ENCODE measurements at places on chromosomes 11 and 22.

GRCh38 chr11:84241343-84242131, 955.4 kb upstream of the CCDC90B start:
- no peak for DNase-seq

GRCh38 chr11:3879967-3880542, 24.6 kb downstream of the STIM1 start:
- DNase-seq = peak; percentile 38

- no peak for DNase-seq
Measured at GRCh38 chr11:68337399-68337835, 25.0 kb downstream of the LRP5 start.

DNA sequence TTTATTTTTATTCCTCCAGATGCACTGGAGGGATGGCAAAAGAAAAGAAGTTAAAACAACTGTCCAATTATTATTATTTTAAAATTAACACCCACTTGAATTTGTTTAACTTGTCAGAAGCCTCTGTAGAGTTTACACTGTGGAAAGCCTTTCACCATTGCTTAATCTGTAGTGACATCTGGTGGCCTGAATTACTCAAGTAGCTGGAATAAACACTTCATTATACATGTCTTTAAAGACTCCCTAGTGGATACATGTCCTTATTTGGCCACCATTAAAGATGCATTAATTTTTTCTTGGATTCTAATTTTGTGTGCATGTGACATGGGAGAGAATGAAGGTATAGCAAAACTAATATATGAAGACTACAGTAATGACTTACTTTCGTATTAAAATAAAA, 1496.5 kb downstream of the FAM181B start:
- peak; percentile 23 for DNase-seq

DNA sequence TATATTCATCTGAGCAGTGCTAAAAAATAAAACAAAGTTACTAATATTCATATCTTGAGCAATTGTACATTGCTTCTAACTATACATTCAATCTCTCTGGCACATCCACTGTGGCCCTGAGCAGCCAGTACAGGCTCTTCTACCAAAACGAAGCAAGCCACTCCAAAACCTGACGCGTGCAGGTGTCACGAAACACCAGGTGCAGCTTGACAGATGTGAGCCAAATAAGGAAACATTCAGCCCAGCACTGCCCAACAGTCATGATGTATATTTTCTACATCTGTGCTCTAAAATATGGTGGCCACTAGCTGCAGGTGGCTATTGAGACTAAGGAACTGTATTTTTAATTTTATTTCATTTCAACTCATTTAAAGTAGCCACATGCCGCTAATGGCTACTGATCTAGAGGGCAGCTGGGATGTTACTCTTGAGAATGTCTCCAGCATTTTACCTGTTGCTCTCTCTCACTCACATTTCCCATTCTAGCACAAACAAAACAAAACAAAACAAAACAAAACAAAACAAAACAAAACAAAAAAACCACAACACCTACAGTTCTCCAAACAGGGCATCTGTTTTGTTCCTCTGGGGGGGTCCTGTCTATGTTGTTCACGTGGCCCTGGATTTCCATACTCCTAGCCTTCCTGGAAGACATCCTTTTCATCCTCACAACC, 77.7 kb downstream of the LARGE1 start:
- no peak for DNase-seq

GRCh38 chr11:91688672-91689071, 535.9 kb upstream of the FAT3 start:
- DNase-seq = no peak

GRCh38 chr11:32154275-32154674, 63.4 kb downstream of the RCN1 start:
- no peak for DNase-seq

GRCh38 chr11:34234086-34234740, 123.6 kb downstream of the ABTB2 start:
- peak; percentile 87 for DNase-seq

GRCh38 chr11:3905080-3905953, 49.9 kb downstream of the STIM1 start:
- peak; percentile 99 for DNase-seq

- DNase-seq = no peak
Measured at GRCh38 chr11:76005756-76006155, 190.7 kb downstream of the UVRAG start.

DNA sequence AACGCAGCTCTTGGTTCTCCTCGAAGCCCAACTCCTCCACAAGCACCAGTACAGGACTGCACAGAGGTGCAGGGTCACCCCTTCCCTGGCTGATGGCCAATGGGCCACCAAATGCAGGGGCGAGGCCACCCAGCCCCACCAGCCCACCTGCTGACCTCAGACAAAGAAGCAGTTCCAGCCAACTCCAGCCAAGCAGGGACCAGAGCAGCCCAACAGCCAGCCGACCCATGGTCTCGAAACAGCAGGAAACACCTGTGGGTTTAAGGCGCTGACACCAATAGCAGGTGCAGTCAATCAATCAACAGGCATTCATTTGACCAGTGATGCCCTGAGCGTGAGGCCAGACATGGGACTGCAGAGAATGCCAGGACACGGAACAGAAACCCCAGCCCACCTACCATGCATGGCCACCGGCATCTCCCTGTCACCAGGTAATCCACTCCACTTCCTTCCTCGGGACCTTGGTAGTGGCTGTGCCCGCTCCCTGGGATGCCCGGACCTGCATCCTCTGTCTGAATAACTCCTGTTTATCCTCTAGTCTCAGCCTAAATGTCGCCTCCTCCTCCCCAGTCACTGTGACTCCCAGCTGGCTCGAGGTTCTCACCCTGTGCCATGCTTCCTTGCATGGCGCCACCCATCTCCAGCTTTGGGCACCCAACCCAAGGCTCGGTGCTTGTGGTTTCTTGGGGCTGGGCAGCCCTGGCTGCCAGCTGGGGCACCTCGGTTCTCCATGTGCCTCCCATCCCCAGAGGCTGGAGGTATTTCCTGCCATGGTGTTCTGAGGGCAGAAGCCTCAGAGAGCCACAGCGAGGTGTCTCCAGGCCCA, 1475.4 kb downstream of the BRD1 start:
- no peak for DNase-seq

- DNase-seq = no peak
Measured at GRCh38 chr11:104565583-104565961, 332.7 kb downstream of the CASP12 start.

DNA sequence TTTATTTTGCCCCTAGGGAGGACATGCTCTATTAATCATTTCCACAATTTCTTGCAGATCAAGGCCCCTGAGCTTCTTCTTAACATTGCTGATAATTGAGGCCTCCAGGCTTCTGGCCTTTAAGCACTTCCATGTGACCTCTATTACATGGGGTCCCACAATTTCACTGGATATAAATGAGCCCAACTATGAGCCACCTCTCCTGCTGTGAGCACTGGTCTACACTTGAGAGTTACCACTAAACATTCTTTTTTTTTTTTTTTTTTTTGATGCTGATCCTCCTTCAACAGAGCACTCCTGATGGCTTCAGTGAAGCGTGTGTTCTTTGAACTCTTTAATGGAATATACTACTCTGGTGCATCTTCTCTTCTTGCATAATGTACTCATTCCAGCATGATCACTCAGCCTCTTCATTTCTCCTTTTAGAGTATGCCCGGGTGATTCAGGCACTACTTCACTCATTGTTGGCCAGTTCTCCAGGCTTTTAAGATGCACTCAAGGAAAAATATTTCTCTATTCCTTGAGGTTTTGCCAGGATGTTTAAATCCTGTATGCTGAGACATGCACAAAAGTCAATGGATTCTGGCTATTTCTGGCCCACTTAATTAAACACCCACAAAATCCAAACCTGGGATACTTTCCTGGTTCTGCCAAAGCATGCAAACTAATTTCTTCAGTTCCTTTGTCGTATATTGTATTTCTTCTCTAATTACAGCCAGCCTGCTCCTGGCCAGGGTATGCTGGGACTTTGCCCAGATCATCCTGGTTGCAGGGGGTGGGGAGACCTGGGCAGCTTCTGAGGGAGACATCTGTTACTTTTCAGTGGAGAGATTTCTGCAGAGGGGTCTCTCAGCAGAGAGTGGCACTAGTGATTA, 257.8 kb upstream of the LUZP2 start:
- peak; percentile 13 for DNase-seq

- DNase-seq = no peak
Measured at GRCh38 chr22:50253941-50254340, 2.9 kb upstream of the HDAC10 start.

- DNase-seq = peak; percentile 82
Measured at GRCh38 chr11:111793863-111794262, 27.7 kb upstream of the PPP2R1B start.

- DNase-seq = peak; percentile 89
Measured at GRCh38 chr11:119419834-119420492, 3.0 kb downstream of the THY1 start.

DNA sequence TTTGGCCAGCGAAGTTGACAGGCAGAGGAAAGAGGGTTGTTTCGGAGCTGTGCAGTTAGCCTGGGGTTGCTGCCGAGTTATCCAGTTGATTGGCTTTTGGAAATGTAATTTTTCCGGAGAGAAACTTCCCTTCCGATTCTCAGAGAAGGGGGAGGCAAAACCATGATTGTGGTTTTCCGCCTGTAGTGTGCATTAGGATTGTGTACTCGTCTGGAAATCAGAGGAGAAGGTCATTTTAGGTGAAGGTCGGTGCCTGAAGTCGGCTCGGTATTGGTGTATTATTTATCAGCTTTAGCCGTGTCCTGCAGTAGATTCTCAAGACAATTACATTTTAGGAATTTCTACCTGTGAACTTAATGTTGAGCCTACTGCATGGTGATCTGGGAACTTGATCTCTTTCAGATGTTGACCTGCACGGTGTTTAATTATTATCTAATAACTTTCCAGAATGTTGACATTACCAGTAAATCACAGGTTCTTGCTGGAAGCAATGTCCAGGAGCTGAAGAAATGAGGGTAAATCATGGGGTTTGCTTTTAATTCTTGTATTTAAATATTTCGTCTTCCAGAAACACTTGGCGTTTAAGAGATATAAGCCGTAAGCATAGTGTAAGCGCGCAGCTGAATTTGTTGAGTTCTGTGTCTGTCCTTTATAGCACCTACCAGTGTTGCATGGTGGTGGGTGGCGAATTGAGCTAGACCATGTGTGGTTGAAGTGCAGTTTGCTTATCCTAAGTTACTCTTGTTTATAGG, 1.3 kb downstream of the ARHGEF12 start:
- DNase-seq = peak; percentile 32

DNA sequence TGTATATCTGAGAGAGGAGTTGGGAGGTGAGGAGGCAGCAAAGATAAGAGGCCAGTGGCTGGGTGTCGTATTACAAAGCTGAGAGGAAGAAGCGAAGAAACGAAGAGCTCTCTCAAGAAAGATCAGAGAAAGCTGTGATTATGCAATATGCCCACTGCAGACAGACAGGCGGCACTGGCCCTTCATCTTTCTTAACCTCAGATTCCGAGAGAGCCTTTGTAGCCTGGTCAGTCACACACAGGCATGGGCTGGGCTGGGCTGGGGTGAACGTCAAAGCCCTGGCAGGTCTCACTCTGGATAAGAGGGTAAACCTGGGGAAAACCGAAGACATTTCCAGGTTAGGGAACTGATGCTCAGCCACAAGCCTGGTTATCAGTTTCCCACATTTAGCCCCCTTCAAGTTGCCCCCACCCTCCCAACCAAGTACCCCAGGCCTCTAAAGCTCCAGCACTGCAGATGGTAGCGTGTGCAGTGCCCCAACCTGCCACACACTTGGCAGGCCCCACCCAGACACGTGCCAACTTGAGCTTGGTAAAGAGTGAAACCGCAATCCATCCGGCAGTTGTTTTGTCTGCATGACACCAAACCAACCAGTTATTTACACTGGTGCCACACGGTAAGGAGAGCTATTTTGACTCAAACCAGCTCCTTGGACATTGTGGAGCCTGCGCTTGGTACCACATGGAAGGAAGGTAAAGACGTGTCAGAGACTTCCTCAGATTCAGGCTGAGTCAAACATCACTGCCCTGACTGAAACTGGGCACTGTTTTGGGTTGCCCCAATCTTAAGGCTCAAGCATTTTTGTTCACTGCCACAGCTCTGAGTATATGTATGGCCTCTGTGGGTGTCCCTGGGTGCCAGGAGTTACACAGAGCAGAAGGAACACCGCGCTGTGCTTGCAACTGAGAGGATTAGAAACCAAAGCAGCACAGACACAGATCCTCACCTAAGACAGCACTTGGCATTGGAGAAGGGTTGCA, 135.9 kb downstream of the FDX1 start:
- DNase-seq = no peak

- peak; percentile 37 for DNase-seq
Measured at GRCh38 chr11:7604331-7604955, 68.9 kb downstream of the CYB5R2 start.

DNA sequence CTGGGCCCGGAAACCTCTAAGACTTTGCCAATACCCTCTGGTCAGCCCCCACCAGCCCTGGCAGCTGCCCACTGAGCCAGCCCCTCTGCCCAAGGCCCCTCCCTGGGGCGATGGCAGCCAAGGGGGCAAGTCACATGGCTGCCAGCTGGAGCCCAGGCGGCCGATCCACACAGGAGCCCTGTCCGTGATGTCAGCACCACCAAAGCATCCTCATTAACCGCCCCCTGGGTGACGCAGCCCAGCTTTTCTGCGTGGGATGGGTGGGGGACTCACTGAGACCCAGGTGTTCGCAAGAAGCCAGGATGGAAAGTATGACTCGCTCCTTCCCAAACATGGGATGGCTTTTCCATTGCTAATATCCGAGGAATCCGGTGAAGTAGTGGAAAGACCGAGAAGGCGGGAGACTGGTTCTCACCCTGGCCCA, 46.6 kb upstream of the WNT7B start:
- DNase-seq = no peak

- DNase-seq = no peak
Measured at GRCh38 chr22:38316364-38317121, 690 bp downstream of the CSNK1E start.

GRCh38 chr11:134250246-134250645, 2.9 kb downstream of the THYN1 start:
- DNase-seq = no peak

DNA sequence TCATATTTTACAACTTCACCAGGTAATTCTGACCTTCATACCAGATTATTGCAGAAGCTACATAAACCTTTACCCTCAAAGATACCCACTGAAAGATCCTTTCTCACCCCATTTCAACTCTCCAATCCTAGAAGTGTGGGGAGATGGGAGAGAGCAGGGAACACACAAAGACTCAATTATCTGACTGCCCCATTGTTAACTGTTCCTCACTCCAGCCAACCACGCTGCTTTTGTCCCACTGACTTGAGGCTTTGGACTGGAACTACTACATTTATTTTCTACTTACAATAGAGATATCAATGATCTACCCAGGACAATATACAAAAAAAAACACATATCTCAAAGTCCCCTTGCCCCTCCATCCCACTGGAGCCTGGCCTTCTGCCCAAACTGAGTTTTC, 44.7 kb upstream of the SLN start:
- DNase-seq = no peak

Measured in kidney glomerular epithelial cell (primary cell).